Kasumi-1 (cell line): ENCODE measurements at places on chromosomes 1 and 21.
A peak's percentile ranks its signal among the peaks of the same experiment; 100 is the strongest.

GRCh38 chr1:112524986-112525385 lies 16.2 kb downstream of the WNT2B start:
- DNase-seq = no peak

GRCh38 chr1:218383681-218384080 lies 38.5 kb downstream of the TGFB2 start:
- no peak for DNase-seq

GRCh38 chr1:175154629-175155472 lies 37.7 kb downstream of the KIAA0040 start:
- peak; percentile 35 for DNase-seq

DNA sequence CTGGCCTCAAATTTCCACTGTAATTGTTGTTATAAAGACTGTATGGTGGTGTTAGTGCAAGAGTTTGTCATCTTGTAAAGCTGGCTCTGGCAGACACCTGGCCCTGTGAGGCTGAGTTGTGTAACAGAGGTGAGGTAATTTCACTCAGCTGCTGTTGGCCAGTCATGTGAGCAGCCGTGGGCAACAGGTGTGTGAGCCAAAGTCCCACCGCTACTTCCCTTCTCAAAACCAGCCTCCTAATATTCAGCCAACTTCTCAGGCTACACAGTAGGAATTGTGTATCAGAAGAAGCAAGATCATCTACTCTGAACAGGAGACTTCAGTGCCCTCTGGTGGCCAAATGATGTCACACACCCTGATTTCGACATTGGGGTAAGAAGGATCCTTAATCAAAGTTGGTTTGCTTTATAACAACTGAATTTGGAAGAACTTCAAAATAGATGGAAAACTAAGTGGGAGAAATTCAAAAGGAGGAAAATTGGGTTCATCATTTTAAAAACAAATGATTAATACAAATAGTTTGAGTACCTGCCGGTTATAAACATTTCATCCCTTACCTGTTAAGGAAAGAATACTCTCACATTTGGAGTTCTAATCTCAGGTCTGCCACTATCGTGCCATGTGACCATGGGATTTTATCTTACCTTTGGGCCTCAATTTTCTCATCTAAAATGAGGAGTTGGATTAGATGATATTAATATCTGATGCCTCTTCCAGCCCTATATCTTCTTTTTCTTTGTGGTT lies 2.6 kb upstream of the CREG1 start:
- peak; percentile 89 for DNase-seq

GRCh38 chr1:184291701-184292100 lies 95.1 kb upstream of the C1orf21 start:
- no peak for DNase-seq

- DNase-seq = no peak
Observed at GRCh38 chr1:38527373-38527966, 332.1 kb downstream of the RRAGC start.

DNA sequence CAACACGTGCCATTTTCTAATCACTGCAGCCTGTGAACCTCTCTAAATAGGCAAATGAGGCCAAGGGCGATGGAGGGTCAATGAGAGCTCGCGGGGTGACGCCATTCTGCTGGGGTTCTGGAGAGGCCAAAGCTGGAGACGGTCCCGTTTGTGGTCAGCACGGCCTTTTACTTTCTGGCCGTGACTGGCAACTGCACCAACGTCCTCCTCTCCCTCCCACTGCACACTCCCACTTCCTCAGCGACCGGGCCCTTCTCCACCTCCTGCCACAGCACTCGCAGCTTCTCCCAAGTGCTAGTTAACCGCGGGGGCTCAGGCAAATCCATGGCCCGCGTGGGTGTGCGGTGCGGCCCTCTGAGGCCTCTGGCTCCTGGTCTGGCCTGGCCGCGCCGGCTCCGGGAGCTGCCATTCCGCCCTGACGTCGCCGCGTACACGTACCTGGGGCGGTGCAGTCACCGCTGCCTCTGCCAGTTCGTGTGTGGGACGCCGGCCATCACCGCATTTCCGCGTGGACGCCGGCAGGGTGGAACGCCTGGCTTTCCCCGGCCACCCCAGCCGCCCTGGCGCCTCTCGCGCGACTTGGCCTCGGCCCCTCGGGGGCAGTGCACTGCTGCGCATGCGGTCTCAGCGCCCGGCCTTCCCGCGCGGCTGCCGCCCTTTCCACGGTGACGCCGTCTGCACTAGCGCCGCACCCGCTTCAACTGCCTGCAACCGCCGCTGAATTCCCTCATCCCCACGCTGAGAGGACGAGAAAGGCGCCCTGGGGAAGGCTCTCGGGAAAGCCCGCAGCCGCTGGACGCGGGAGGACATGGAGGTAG lies 18.2 kb downstream of the OR2C3 start:
- DNase-seq = no peak

DNA sequence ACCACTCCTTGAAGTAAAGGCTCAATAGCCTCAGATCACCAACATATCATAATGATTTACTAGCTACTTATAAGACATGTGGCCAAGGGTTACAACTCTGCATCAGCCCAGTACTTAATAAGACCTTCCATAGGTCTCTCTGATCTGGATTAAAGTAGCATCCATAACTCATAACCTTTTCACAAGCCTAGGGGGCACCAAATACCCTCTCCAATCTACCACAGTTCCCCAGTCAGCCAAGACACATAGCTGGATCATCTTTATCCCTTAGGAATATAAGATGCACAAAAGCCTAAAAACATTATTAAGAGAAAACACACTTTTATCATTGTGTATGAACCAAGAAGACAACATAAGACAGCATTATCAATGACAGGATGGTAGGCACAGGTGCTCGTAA lies 22.1 kb downstream of the SSX2IP start:
- DNase-seq = no peak

- no peak for DNase-seq
Observed at GRCh38 chr1:145863282-145864018, 4.6 kb upstream of the PIAS3 start.

DNA sequence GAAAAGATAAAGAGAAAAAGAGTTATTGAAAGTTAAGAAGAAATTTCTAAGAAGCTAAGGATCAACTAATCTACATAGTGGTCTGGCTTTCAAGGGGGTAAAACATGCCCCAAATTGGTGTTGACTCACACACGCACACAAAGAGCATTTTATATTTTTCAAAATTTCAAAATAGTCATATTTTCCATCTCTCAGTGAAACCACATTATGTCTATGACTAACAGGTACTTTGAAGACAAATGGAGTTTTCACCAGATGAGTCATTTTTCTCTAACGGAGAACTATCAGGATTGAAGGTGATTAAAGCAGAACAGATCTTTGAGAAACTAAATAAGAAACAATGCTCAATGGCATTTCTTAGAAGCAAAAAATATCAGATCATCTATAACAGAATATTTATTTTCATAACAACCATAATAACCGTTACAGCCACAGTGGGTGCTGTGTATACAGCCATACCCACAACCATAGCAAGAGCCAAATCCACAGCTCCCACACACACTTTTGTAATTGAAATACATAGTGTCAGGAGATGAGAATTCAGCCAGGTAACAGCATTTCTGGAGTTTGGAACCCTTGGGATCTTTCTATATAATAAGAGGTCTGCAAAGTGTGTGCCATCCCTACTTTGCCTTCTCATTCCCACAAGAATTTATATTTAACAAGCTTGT lies at the start of gene KRTAP21-3:
KRTAP21-3 (minus strand) TSS at position 539 of the 671 bp plus-strand sequence; CDS start at position 521, 18 bp downstream.
- DNase-seq = no peak
